ENCODE measurements at places on chromosomes 12 and 14. TPM values are rescaled to one million over a fixed set of nuclear protein-coding genes. Genes with fewer than 3 reads are reported as not detected.

Gene DNAH10
- total RNA-seq: 0.16 TPM

Gene ABHD4
- 20.4 TPM for total RNA-seq

Gene ACSM4
- total RNA-seq: not detected

Gene KRR1
- 12.7 TPM for total RNA-seq

Gene B3GNT4
- 0.55 TPM for total RNA-seq

- peak overlapping the region; percentile 48 for H3K4me3 ChIP-seq
- H3K27ac ChIP-seq: peak overlapping the region; percentile 76
- H3K27me3 ChIP-seq: no peaks in the 10 kb centered on the region
- H3K36me3 ChIP-seq: no peaks in the 10 kb centered on the region
Measured at GRCh38 chr12:121241156-121241970, 31.4 kb downstream of the P2RX4 start.
